Gastrocnemius medialis (tissue), 4 donors: ENCODE measurements at places on chromosomes 11 and 22.

DNA sequence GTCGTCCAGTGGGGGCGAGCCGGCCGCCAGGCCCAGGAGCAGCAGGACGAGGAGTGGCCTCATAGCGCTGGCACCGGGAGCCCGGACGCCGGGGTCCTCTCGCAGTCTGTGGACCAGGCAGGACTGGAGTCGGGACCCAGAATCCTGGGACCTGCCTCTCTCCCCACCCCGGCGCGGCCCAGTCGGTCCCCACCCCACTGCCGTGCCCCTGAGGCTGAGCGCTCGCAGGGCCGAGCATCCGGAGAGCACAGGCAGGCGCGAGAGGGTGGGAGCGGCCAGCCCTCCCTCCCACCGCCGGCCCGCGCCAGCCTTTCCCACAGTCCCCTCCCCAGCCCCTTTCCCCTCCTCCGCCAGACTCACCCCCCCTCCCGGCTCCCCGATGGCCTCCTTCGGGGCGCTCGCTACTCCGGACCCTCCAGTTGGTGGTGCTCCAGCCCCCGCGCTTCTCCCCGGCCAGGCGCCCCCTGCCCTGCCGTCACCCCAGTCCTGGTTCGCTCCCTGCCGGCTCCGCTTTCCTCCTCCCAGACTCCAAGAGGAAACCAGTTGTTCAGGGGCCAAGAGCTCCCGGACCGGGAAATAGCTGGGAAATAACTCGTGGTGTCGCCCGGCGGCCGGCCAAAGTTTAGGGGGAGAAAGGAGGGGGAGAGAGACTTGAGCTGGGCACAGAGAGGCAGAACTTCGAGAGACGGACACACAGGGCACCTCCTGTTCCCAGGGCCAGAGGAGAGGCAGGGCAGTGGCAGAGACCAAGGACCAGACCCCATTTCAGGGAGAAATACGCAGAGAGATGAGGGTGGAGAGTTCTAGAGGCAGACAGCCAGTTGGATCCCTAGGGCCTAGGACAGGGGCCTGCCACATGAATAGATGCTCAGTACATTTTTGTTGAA, at the start of gene C1QTNF5:
Gene C1QTNF5, minus strand, starts transcription at position 549 of the 887 bp plus-strand sequence. Its CDS starts 486 bp downstream, at position 63.
- DNase-seq = peak; percentile 67

- DNase-seq = no peak
Measured at GRCh38 chr22:37781434-37782059, 26.2 kb upstream of the GCAT start.

DNA sequence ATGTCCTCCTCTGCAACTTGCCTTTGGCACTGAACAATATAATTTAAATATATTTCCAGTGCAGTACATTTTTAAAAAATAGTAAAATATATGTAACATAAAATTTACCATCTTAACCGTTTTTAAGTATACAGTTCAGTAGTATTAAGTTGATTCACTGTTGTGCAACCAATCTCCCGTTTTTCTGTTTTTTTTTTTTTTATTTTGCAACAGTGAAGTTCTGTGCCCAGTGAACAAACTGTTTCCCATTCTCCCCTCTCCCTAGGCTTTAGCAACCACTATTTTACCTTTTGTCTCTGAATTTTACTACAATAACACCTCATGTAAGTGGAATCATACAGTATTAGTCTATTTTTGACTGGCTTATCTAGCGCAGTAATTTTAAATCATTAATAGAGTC, 13.8 kb downstream of the PRRG4 start:
- DNase-seq = no peak

DNA sequence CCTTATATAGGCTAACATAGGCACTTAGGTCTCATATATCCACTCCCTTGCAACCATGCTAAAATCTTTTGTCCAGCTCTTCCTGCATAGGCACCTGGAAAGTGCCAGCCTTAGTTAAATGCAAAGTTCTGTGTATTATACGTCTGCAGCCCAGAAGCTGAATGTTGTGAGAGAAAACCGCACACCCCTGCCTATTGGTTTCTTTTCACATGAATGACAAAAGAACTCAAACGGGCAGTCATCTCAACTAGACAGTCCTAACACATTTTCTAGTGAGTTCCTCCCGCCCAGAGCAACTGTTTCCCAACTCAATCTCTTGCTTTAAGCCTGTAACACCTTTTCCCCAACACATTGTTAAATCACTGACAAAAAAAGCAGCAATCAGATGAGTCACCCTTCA, 69.4 kb upstream of the SC5D start:
- DNase-seq = no peak

GRCh38 chr11:5705688-5706087, 16.1 kb downstream of the TRIM22 start:
- DNase-seq = no peak

GRCh38 chr11:93846411-93846810, 4.0 kb downstream of the VSTM5 start:
- DNase-seq = no peak

DNA sequence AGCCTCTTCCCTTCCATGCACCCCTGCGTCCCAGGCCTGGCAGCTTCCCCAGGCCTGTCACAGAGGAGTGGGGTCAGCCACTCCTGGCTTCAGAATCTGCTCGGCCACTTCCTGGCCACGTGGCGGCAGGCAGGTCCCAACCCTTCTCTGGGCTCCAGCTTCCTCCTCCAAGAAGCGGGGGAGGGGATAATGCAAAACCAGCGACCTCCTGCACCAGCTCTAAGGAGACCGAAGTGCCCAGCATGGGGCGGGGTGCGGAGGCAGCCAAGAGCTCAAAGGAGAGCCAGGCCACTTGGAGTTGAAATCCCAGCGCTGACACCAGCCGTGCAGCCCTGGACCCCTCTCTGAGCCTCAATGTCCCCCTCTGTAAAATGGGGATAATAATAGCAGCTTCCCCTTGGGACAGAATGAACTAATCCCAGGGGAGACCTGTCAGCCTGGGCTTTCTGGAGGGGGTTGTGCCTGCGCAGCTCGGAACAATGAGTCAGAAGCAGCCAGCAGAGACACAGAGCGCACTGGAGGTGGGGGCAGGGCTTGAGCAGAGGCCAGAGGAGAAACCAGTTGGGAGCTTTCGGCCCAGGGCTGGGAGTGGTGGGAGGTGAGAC, 22.8 kb upstream of the PICK1 start:
- no peak for DNase-seq

- DNase-seq = no peak
Measured at GRCh38 chr11:123000721-123001120, 19.1 kb upstream of the BSX start.

GRCh38 chr11:44699497-44700408, 27.0 kb upstream of the TSPAN18 start:
- DNase-seq = no peak

DNA sequence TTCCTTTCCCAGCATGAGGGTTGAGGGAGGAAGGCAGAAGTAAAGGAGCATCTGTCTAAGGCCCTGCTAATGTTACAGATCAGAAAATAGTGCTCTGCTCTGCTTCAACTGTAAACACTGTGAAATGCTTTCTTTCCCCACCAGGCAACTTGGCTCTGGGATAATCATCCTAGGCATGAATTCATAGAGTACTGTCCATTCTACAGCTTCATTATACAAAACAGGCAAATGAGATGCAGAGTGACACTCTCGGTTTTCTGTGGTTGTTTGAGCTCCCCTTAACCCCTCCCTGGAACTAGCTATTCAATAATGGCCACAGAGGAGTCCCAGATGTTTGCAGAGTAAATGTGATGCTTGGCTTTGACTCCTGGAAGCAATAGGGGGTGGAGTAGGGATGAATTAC, 184.3 kb upstream of the CTSC start:
- no peak for DNase-seq

DNA sequence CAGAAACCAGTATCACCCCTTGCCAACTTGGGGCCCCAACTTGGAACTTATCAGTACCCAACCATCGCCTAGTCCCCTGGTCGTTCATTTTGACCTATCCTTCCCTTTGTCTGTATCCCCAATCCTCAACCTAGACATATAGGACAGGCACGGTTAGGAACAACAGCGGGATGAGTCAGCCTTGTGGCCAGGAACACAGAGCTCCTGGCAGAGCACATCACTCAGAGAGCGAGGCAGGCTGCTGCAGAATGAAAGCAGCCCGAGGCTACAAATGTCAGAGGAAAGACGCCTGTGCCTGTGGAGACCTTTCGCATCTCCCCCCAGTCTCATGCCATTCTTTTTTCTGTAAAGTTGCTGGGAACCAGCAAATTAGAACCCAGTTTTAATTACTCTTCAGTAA, 14.6 kb downstream of the DKK3 start:
- DNase-seq = peak; percentile 47

- no peak for DNase-seq
Measured at GRCh38 chr11:34600339-34601084, 20.4 kb upstream of the EHF start.

GRCh38 chr22:39527481-39527961, 5.0 kb downstream of the RPS19BP1 start:
- no peak for DNase-seq

DNA sequence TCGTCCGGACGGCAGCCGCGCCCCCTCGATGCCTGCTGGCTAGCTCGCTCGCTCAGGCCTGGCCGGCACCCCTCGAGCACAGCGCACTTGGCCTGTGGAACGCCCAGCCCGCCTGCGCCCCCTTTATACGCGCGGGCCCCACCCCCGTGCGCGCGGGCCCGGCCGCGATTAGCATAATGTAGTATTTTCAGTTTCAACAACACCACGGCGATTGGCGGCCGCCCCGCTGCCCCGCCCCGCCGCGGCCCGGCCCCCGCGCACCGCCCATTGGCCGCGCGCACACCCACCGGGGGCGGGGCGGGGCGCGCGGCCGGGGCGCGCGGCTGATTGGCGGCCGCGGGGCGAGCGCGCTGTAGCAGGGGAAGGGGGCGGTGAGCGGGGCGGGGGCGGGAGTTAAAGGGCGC, at the start of gene CDKN1C:
Gene CDKN1C, minus strand, starts transcription at position 98 of the 404 bp plus-strand sequence. CDS start 319 bp downstream, outside the sequence.
- peak; percentile 82 for DNase-seq

GRCh38 chr22:30420347-30421125, 5.0 kb upstream of the MTFP1 start:
- DNase-seq = no peak

GRCh38 chr22:41350087-41350486, 31.7 kb upstream of the TEF start:
- DNase-seq = no peak

DNA sequence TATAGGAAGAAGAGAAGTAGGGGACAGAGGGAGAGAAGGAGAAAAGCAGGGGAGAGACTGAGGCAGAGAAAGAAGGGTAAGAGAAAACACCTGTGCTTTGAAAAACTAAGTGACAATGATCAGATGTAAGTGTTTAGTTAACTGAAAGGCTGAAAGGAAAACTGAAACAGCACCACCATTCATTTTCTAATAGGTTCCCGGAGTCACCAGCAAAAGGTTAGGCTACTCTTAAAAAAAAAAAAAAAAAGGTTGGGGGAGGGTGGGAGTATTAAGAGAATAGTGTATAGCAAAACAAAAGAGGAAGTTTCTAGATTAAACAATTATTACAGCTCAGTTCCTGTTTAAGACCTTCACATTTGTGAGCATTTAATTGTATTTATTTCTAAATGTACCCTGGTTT, 113.8 kb downstream of the CADM1 start:
- DNase-seq = no peak

- no peak for DNase-seq
Measured at GRCh38 chr11:113446938-113447337, 28.3 kb downstream of the DRD2 start.

DNA sequence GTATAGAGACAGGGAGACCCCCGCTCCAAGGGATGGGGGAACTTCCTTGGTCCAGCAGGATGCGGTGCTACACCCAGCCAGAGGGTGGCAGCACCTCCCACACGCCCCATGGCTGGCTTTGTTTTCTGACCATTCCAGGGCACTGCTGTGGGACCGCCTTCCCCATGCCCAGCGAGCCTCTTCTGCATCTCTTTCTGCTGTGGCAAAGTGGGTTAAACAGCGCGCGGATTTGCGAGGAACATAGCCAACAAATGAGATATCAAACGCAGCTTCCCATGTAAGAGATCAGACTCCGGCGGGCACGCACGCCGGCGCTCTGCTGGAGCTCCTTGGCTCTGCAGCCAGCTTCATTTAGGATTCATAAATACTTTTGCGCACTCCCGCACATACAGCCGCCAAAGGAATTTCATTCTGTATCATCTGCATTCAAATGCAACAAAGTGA, 485.8 kb upstream of the CADM1 start:
- DNase-seq = no peak

- no peak for DNase-seq
Measured at GRCh38 chr11:121650351-121651256, 197.8 kb upstream of the SORL1-AS1 start.

DNA sequence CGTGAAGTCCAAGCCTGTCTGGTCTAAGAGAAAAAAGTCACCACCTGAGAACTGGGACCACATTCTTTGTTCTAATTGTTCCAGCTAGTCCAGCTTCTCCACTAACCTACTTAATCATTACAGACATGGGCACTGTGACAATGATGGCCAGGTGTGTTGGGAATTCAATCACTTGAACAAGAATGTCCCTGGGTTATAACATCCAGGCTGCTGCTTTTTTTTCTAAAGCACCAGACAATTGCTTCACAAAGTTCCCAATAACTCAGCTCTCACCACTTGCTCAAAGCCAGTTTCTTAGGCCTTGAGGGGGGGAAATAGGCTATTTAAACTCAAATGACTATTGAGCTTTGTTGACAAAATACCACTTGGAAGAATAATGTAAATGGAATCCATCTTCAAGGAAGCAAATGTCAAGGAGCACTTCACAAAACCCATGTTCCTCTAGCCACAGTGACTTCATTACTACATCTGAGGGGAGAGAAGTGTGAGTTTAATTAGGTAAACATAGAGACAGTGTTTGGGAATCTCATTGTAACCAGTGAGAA, 80.3 kb downstream of the ME3 start:
- DNase-seq = no peak

GRCh38 chr11:111526501-111526900, 11.9 kb downstream of the HOATZ start:
- DNase-seq = no peak

- no peak for DNase-seq
Measured at GRCh38 chr22:33361581-33361980, 303.4 kb upstream of the SYN3 start.

GRCh38 chr11:82871646-82872045, 28.6 kb downstream of the PRCP start:
- no peak for DNase-seq

- DNase-seq = peak; percentile 58
Measured at GRCh38 chr22:26536762-26537134, 24.5 kb upstream of the TFIP11 start.

DNA sequence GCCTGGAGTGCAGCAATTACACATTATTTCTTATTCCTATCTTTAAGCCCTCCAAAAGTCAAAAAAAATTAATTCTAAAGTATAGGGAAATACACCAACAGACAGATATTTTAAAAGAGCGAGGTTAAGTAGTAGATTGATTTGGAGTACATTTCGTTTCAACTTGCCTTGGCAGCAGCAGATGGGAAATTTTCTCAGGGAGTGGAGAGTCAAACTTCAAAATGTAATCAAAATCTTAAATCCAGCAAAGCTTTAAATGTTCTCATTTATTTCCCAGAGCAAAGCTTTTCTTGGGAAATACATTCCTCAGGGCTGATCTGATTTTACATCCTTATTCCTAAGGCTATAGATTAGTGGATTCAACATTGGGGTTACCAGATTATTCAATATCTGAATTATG, 21.9 kb upstream of the VWA5A start:
- DNase-seq = no peak

GRCh38 chr11:43462359-43462758, 103.6 kb downstream of the TTC17 start:
- DNase-seq = no peak

GRCh38 chr22:23383491-23384361, 196.4 kb downstream of the IGLL1 start:
- no peak for DNase-seq
